ENCODE measurements at places on chromosomes 13 and 19.

GRCh38 chr19:19214892-19215291 is 3.1 kb downstream of the NCAN start:
- no peak for DNase-seq

- no peak for DNase-seq
Measured at GRCh38 chr19:40341601-40342482, 6.4 kb downstream of the C19orf47 start.

- DNase-seq: no peak
Measured at GRCh38 chr13:71879129-71879535, 12.1 kb upstream of the DACH1 start.

- no peak for DNase-seq
Measured at GRCh38 chr13:50580684-50581305, 262.7 kb downstream of the DLEU7 start.

DNA sequence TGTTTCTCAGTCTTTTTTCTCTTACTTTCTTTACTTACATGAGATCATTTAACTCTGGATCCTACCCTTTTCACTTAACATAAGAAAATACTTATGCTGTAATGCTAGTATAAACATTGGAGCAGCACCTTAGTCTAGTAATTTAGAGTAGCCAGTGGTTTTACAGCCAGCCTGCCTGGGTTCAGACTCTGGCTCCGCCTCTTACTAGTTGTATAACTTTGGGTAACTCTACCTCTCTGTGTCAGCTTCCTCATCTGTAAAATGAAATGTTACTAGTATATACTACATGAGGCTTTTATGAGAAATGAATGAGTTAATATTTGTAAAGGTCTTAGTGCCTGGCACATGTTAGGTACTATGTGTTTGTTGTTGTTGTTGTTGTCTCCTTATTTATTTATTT is 5.6 kb downstream of the CDADC1 start:
- no peak for DNase-seq
